ENCODE measurements at places on chromosomes 7 and 10.

DNA sequence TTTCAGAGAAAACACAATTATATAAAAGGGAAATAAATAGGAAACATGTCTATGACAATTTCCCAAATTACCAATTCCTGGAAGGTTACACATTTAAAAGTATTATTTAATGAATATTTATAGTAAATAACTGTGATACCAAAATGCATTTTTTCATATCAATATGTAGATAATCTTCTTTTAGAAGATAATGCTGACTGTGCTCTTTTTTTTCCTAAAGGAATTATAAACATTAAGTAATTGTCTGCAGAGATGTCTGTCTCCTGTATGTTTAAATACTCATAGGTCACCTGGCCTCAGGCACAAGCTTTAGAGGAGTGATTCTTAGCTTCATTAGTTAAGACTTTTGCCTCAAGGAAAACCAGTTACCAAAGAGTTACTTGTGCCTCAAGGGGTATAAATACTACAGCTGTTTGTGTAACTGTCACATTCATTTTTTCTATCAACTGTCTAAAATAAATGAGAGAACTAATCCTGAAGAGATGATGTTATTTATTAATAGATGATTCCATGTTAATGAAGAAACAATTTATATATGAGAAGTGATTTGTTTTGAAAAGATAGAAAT lies 77.1 kb downstream of the DNAJC1 start:
- no peak for DNase-seq

- no peak for DNase-seq
These were observed 33.9 kb downstream of the MYL10 start for GRCh38 chr7:101595246-101595645.

DNA sequence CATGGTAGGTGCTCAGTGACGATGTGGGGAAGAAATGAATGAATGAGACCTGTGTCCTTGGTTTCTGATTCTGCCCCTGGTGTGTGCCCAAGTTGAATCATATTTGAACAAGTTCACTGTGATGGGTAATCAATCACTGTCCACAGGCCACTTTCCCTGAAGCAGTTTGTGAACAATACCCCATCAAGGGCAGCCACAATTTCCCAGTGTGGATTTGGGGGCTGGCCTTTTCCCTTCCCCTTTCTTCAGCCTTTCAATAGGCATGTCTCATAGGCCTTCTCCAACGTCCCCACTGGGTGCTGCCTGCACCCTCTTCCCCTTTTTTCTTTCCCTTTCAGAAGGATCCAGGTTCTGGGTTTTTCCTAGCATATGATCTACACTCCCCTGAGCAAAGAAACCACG lies 64.7 kb downstream of the CREB5 start:
- DNase-seq = no peak

DNA sequence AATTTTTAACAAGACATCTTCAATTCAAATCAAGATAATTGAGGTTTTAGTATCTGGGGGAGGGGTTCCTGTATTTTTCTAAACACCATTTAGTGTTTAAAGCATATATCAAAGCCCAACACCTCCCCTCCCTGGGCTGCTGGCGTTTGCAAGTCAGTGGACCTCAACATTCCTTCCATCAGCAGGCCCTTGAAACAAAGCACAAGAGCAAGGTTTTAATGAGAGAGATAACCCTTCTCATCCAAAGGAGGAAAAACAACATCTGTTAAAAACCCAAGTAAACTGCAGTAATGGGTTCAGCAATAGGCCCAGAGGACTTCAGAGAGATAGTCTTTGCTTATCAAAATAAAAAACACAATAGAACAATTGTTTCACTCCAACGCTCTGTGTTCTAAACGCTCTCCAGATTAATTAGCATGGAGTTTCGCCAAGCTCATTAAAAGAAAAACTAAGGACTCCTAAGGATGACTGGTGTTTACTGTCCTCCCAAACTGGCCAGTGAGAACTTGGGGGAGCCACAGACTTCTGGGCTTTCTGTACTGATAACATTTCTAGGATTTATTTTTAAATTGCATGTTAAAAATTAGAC lies 2.5 kb downstream of the JCAD start:
- no peak for DNase-seq

DNA sequence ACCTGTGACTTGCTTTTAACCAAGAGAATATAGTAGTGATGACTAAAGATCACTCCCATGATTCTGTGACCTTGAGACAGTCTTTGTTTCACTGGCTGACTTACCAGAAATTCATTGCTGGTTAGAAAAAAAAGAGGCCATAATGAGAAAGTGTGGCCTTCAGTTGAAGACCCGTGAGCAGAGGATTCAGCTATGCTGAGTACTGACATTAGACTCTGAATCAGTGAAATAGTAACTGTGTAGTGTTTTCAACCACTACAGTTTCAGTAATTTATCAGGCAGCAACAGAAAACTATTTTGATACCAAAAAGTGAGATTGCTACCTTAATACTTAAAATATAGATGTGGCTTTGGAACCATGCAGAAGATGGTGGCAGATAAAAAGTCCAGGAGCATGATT lies 298.0 kb upstream of the KCND2 start:
- DNase-seq = no peak

All from cortex of kidney (tissue), 1 donor.